SK-N-DZ (cell line): ENCODE measurements at places on chromosomes 11 and 22.

- DNase-seq: no peak
Measured at GRCh38 chr11:64876229-64876750, 2.1 kb downstream of the EHD1 start.

- no peak for DNase-seq
Measured at GRCh38 chr11:119416606-119417580, 6.1 kb downstream of the THY1 start.

DNA sequence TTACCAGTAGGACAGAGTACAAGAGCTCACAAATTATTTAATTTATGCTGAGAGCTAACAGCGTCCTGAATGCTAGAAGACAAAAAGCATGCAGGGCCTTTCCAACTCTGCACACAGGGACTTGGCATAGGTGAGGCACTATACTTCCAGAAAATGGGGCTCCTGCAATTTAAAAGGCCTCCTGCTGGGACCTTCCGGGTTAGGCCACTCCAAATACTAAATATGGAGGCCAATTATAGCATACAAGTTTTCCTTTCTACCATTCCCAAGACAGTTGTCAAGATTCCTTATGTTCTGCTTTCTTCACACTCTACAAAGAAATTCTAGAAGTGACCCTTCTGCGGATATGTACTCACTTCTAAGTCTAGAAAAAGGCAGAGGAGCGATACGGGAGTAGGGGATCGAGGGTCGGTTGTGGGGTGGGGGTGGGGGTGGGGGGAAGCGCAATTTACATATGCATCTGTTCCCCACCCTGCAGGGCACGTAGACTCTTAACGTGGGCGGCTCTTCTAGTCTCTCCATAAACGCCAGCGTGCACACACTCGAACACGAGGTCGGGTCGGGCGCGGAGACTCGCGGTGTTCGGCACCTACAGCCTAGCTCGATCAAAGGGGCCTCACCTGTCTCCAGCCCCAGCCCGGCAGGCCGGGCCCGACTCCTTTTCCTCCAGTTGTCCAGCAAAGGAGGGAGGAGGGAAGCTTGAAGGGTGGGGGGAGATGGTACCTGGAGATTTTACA is 728 bp downstream of the DCUN1D5 start:
- peak; percentile 21 for DNase-seq

GRCh38 chr22:23832226-23833016 is 6.4 kb downstream of the DERL3 start:
- no peak for DNase-seq

DNA sequence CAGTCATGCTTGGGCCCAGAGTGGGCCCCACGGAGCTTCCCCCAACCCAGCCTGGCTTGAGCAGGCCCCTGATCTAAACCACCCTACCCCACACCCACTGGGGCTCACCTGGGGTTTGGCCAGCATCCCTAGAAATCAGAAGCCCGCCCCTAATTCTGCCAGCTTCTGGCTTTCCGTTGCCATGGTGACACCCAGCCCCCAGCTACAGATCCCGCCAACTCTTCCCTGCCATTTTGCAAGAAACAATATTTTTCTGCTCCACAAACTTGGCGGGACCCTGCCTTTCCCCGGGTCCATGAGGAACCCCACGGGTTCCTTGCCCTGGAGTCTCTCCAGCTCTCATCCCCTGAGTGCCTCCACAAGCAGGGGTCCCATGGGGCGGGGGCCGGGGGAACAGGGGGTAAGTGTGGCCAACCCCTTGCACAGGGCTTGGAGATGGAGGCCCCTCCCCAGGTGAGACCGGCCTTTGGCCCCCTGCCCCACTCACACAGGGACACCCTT is 90.0 kb downstream of the CDKN1C start:
- DNase-seq: no peak

DNA sequence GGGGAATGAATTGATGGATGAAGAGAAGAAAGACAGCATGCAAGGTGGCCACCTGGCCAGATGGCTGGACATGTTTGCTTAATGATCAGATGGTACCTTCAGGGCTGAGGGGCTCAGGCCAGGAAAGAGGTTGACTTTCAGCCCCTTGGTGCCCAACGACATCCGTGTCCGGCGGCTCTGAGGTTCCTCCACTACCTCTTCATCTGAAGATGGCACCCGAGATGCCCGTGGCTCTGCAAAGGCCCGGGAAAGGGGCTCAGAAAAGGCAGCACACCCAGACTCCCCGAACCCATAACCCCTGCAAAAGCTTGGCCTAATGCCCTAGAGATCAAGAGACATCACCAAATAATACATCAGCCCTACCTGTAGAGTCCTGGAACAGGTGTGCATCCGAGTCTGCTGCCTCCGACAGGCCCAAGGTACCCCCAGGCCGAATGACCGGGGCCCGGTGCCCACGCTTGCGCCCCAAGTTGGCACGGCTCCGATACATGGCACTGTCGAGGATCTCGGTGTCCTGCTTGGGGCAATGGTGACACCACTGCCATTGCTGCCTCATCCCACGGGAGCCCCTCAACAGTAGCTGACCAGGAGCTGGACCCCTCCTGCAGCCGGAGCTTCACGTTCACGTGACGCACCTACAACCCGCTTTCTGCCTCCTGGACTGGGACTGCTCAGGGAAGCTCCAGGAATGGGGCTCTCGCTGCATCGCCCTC is 22.9 kb downstream of the TNKS1BP1 start:
- DNase-seq: no peak

DNA sequence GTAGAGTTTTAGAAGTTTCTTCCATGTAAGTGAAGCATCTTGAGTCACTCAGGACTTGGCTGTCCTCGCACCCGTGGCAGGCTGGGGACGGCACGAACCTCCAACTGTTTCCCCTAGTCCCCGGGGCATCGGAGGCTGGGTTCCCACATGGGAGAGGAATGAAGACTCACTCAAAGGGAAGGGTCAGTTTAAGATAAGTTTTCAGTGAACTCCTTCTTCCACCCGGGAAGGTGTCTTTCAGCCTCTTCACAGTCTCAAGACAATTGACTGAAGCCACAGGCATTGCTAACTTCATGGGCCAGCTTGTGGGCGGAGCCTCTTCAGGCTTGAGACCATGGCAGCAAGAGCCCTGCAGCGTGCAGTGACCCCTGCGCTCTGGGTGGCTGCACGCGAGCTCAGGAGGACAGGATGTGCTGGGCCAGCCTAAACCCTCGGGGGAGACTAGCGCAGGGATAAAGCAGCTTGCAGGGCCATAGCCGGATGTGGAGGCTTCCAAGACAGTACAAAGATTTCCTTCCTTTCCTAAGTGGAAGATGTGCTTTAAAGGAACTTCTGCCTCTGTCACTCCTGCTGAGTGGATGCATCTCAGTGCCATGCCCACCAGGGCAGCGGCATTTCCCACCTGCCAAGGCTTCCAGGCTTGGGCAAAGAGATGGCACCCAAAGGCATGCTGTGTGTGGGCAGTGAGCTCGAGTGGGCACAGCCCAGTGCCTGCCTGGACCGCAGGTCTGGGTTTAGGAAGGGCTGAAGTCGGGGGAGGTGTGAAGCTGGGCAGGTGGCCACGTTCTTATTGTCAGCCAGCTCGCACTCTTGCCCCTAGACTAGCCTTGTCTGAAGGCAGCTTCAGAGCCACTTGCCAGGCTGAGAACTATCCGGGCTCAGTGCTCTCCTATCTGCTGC is 32.9 kb downstream of the PPIL2 start:
- no peak for DNase-seq

GRCh38 chr11:20669820-20670684 is 666 bp downstream of the NELL1 start:
- peak; percentile 32 for DNase-seq

GRCh38 chr22:50060441-50061140 is 2.5 kb upstream of the TTLL8 start:
- no peak for DNase-seq
